ENCODE measurements at places on chromosomes 2 and 18.

GRCh38 chr18:6561016-6561415 is 146.3 kb upstream of the L3MBTL4 start:
- no peak for DNase-seq

- DNase-seq, result no peak
Measured at GRCh38 chr2:226683944-226684562, 115.6 kb downstream of the IRS1 start.

GRCh38 chr2:71782323-71782722 is 329.0 kb downstream of the DYSF start:
- DNase-seq, result no peak

DNA sequence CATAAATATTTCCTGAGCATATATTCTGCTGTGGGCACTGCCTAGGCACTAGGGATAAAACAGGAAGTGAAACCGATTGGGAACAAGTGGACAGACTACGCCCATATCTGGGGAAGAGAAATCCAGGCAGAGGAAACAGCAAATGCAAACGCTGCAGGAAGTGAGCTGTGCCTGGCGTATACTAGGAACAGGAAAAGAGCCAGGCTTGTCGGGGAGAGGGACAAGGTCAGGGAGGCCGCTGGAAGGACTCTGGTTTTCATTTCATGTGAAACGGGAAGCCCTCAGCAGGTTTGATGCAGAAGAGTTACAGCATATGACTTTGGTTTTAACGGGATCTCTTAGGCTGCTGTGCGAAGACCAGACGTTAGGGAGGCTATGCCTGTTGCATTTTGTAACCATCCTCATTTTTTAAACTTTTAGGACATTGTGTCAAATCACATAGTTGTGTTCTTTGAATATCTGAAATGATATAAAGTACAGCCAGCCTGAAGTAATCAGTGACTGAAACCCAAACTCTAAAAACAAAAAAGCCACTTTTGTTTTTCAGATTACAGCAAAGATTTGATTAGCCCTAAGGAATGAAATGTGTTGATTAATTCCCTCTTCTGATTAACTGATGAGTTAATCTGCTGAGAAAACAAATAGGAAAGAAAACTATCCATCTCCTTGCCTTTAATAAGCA is 110.2 kb upstream of the PIEZO2 start:
- DNase-seq, result no peak

DNA sequence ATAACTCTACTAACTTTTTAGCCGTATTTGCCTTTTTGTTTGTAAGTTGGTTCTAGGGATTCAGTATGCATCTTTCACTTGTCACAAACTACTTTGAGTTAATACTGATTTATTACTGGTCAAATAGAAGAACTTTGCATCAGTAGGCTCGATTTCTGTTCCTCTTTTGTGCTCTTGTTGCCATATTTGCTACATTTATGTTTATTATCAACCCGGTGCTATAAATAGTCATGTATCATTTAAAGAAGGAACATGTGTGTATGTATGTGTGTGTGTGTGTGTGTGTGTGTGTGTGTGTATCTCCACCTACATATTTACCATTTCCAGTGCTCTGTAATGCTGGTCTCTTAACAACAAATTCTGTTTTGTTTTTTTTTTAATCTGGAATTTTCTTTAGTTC is 79.6 kb upstream of the B3GNT7 start:
- DNase-seq, result no peak

DNA sequence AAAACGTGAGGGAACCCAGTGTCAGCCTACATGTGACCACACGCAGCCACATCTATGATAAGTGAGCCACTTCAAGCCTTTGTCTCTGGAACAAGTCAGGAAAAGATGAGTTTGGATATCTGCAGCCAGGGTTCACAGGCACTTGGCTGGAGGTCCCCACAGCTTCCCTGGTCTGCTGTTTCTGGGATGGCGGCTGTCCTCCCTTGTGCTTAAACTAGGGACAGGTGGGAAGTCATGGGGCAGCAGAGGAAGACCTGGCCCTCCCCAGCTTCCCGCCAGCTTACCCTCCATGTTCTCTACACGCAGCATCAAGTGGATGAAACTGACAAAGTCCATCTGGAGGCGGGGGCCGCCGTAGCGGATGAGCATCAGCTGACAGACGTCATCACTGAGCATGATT is 38.5 kb upstream of the GALNT14 start:
- no peak for DNase-seq
